Left renal pelvis (tissue), 4 donors: ENCODE measurements at places on chromosomes 3 and 15. TPM values are rescaled to one million over a fixed set of nuclear protein-coding genes. Genes with fewer than 3 reads are reported as not detected.

DNA sequence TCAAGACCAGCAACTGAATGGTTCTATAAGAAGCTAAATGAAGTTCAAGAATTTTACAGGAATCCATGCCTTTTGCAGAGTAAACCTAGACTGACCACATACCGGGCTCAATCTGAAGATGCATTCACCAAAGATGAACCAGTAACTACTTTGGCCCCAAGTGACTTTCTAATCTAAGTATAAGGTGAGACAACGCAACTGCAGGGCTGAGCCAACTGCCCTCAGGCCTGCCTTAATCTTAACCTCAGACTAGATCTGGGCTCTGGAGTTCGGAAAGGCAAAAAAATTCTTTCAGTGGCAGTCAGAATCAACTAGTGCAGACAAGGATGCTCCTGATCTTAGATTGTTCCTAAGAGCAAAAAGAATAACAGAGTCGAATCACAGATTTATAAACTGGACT is 48.3 kb downstream of the EXD1 start:
- no peak for DNase-seq

DNA sequence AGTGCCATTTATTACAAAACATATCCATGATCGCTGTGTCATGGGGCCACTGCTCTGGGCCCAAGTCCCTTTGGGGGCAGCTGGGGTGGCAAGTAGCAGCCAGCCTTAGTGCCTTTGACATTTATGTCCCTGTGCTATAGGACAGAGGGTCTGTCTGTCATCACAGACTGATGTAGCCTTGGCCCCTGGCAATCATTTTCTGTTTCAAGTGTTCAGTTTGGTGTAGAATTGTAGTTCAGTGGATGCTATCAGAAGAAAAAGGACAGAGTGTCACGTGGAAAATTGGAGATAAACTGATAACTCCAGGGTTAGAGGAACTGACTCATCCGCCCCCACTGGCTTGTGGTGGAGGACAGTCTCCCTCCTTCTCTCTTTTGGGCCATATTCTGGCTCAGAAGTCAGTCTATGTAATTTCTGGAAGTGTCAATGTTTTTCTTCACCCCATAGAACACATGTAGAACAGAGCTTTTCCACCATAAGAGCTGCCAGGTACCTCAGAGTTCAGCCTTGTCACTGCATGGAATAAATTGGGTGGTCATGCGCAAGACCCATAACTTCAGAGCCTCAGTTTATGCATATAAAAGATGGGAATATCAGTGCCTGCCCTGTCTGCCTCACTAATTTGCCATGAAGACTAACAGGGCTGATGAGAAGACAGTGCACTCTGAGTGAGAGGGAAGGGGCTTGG is 4.5 kb upstream of the MRPS22 start:
- no peak for DNase-seq

GRCh38 chr15:80830677-80831076 is 51.5 kb downstream of the CEMIP start:
- no peak for DNase-seq

- DNase-seq = no peak
Observed at GRCh38 chr3:72273615-72274014, 488.7 kb upstream of the PROK2 start.

DNA sequence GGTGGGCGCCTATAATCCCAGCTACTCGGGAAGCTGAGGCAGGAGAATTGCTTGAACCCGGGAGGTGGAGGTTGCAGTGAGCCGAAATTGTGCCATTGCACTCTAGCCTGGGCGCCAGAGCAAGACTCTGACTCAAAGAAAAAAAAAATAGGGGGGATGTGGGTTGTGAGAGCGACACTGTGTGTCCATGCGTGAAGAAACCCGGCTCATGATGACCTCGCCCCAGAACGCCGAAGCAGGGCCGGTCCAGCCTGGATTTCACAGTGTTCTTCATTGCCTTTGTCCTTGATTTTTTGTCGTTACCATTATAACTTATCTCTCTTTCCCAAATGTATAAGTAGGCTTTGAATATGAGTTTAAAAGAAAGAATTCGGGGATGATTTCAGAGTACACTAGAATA is 128.7 kb downstream of the PGPEP1L start:
- DNase-seq = no peak

DNA sequence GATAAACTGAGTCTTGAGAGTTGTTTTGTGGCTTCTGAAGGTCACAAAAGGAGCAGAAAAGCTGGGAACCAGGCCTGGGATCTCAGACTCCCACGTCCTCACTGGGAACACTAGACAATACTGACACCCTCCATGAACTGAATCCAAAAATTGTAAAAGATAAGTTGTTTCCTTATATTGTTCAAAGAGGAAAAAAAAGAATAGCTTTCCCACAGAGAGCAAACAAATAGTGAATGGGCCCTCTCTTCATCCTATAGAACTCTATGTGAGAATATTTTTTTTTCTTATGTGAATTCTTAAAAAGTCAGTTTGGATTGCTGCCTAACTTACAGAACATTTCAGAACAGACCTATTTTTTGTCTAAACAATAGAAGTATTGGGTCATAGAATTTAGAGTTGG is 203.5 kb downstream of the MECOM start:
- no peak for DNase-seq

DNA sequence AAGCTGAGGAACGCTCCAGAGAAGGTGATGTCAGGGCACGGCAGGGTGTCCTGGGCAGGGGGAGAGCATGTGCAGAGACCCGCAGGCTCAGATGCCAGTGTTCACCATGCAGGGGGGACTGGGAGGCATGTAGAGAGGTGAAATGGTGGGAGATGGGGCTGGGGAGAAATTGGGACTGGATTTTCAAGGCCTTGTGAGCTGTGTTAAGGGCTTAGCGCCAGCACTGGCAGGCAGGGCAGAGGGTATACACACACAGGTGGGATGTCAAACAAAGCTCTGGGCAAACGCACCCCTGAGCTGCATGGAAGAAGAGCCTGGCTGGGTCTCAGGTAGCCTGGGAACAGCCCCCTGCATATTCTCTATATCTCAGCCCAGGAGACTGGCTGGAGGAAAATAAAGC is 282.7 kb downstream of the SHQ1 start:
- DNase-seq = no peak

DNA sequence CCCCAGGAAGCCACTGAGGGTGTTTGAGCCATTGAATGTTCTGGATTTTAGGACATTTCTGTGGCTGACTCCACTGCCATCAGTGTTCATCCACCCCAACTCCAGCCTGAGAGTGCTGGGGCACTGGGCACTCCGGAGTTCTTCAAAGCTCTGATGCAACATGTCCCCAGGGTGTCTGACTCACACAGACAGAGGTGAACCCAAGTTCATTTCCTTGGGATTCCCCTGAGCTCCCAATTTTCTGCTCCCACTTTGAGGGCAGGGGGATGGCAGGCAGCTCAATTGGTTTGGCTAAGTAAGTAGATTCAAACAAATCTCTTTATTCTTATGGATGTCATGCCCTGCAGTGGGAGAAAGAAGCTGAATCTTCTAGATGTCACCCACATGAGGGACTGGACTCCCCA is 2.2 kb downstream of the STRA6 start:
- DNase-seq = no peak

GPR27 gene
- 9.1 TPM for polyA plus RNA-seq

DNA sequence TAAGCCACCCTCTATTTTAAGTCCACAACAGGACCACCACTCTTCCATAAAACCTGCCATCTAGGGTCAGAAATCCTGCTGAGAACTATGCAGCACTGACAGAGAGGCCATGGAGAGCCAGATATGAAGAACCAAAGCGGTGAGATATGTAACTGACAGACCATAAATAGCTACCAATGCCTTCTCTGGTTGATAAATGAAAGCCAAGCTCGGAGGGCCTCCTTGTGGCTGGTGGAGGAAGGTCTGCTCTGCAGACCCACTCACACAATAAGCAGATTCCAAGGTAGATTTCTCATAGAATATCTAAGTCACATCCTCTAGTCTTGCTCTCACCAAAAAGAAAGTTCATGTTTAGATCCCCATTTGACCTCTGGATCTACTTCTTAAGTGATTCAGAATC is 38.9 kb downstream of the RYK start:
- DNase-seq = no peak

STRIT1 gene
- 2.8 TPM for polyA plus RNA-seq

DNA sequence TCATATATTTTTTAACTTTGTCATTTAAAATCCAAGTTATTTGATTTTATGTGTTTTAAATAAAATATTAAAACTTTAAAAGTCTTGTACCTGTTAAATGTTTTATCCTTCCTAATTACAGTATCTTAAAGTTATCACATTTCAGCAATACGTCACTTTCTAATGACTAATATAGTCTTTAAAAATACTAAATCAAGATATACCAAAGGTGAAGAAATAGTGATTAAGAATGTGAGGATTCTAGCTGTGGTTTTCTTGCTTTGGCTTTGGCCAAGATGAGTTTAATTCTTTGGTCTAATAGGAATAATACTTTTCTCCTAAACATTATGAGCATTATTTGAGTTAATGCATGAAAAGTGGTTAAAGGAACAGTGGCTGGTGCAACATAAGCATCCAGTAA is 13.9 kb downstream of the SETD5 start:
- DNase-seq = no peak

XIRP1 gene
- 0.07 TPM for polyA plus RNA-seq

DNA sequence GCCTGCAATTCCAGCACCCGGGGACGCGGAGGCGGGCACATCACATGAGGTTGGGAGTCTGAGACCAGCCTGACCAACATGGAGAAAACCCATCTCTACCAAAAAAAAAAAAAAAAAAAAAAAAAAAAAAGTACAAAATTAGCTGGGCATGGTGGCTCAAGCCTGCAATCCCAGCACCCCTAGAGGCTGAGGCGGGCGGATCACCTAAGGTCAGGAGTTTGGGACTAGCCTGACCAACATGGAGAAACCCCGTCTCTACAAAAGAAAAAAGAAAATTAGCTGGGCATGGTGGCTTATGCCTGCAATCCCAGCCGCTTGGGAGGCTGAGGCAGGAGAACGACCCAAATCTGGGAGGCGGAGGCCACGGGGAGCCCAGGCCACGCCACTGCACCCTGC is 7.5 kb upstream of the FAN1 start:
- no peak for DNase-seq

GRCh38 chr3:146279013-146279412 is 28.1 kb upstream of the PLSCR4 start:
- no peak for DNase-seq

GRCh38 chr3:139285691-139286090 is 58.1 kb upstream of the MRPS22 start:
- no peak for DNase-seq

DNA sequence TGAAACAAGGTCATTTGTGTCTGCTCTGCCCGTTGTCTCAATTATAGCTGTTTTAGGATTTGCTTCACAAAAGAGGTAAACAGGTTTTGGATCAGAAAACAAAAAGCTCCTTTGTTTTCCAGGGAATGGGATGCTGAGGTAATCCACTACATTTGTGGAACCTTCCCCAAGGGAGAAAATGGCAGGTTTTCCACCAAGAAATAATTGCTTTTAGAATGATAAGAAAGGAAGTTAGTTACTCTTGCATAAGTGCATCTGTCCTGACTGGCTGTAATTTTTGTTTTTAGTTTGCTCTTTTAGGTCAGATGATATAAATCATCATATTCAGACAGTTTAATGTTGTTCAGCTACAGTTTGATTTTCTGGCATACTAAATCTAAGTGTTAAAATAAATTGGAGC is 198.5 kb upstream of the COL8A1 start:
- peak; percentile 16 for DNase-seq

GRCh38 chr15:67116742-67117141 is 51.3 kb downstream of the SMAD3 start:
- no peak for DNase-seq

GRCh38 chr3:89474333-89475130 is 367.1 kb downstream of the EPHA3 start:
- DNase-seq = no peak

ZFAND6 gene
- 119 TPM for polyA plus RNA-seq

SLC22A14 gene
- 0.21 TPM for polyA plus RNA-seq

DNA sequence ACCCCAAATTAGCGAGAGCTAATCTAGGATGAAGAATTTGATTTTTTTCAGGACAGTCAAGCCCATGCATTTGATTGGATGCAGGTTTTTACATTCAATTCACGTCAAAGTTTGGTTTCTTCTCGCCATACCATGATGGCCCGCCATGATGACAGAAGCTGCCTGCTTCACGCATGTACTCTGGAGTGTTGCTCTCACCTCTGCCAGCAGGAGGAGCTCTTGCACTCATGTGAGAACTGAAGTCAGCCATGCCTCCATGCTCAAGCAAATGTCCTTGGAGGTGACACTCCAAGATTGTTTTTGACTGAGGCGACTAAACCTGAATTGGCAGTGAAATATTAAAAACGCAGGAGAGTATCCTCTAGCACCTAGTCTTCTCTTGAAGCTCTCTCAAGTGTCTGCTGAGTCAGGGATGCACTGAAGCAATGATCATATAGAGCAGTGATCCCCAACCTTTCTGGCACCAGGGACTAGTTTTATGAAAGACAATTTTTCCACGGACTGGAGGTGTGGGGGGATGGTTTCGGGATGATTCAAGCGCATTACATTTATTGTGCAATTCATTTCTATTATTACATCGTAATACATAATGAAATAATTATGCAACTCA is 120.9 kb downstream of the SAMMSON start:
- no peak for DNase-seq

DNA sequence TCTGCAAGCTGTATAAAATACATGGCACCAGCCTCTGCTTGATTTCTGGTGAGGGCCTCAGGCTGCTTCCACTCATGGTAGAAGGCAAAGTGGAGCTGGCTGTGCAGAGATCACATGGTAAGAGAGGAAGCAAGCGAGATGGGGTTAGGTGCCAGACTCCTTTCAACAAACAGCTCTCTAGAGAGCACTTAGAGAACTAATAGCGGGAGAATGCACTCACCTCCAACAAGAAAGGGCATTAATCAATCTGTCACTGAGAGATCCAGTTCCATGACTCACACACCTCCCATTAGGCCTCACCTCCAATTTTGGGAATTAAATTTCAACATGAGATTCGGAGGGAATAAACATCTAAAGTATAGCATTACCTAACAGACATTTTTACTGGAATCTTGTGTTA is 644.1 kb upstream of the ARRDC4 start:
- no peak for DNase-seq

- DNase-seq = no peak
Observed at GRCh38 chr3:44506961-44507360, 29.5 kb upstream of the ZNF445 start.

ZIC4 gene
- 0.16 TPM for polyA plus RNA-seq

DNA sequence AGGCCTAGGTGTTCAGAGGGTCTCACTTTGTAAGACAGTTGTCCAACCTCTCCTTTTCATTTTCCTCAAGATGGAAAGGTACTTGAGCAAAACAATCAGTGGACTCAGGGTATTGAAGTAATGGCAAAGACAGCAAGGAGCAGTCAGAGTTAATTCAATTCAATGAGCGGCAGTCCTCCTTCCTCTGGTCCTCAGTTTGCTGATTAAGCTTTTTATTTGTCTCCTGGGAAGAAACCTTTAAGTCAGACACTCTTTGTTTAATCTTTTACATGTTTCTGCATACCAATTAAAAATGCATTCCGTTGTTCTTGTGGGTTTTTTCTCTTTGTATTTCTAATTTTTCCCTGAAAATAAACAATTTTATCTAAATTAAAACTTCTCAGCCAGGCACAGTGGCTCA is 18.9 kb upstream of the ALDH1L1 start:
- DNase-seq = no peak
